NCI-H1105 treated with DMSO at 0.1 percent for 48 hours (cell line): ENCODE measurements at places on chromosomes 5 and 9.
A peak's percentile ranks its signal among the peaks of the same experiment; 100 is the strongest.

DNA sequence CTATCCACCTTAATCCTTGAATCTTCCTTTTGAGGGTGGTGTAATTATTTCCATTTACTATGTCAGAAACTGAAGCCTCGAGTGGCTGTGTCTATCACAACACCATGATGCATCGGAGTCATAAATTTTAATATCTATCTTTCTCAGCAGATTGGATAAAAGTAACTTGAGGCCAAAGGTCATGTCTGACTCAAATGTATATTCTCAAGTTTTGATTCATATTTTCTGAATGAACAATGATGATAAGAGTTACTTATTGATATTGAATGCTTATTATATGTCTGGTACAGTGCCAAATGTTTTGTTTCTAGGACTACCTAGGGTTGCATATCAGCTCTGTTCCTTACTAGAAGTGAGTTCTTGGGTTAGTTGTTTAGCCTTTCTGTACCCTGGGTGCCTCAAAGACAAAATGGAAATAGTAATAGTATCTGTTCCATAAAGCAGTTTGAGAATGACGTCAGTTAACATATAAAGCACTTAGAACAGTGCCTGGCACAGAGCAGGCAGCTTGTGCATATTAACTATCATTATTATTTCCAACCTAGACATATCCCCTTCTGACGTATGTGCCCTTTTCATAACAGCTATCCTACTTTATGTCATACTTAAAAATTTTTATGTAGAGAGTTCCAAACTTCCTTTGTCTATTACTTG lies 42.6 kb downstream of the PRDM6 start:
- no peak for DNase-seq

GRCh38 chr9:72912476-72913381 lies 40.1 kb downstream of the ALDH1A1 start:
- DNase-seq = no peak

DNA sequence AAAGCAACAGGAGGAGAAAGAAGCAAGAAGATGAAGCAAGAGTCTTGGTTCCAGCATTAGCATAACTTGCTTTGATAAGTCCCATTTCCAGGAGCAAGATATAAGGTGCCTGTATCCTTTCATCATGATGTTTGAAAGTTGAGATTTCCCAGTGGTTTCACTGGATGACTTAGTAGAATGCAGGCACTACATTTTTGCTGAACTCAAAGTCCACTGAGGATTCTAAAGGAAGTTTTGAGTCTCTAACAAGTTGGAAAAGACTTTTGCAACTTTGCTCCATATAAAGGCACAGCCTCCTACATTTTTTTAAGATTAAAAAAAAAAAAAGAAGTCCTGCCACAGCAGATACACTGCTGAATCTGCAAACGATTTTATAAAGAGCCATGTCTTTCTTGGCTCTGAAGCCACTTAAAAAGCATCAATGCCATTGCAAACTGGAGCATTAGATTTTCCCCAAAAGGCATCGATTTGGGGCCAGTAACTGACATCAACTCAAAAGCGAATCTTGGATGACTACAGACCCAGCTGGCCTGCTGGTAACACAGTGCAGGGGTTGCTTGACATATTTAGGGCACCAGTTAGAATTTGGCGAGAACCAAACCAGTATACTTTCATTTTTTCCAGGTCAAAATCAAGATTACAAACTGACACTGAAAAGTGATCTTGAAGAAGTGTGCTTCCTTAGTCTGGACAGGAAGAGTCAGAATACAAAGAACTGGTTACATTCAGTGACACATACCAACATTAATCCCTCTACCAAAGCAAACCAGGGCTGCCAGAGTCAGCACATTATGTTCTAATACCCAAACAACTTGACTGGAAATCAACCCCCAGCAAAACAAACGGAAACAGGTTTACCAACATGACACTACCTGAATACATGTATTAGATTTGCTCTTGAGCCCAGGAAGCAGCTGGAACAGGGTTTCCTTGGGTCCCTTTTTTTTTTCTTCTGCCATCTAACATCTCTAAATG lies 39.1 kb upstream of the KCNV2 start:
- DNase-seq = no peak

GRCh38 chr5:120241400-120241799 lies 222.7 kb upstream of the PRR16 start:
- DNase-seq = no peak

DNA sequence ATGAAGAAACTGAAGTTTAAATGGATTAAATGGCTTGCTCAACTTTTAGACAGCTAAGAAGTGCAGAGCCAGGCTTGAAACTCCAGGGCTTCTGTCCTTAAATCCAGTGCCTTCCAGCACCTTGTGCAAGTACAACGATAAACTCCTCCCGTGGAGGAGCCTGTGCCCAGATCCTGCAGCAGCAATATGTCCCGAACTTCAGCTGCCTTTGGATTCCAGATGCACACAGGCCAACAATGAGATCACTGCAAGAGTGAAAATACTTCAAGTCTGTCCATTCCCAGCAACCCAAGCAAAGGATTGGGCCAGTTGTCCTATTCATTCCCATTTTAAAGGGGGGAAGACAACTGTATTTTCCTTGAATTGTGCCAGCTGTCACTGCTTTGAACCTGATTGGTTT lies 199.6 kb downstream of the CRB2 start:
- no peak for DNase-seq

DNA sequence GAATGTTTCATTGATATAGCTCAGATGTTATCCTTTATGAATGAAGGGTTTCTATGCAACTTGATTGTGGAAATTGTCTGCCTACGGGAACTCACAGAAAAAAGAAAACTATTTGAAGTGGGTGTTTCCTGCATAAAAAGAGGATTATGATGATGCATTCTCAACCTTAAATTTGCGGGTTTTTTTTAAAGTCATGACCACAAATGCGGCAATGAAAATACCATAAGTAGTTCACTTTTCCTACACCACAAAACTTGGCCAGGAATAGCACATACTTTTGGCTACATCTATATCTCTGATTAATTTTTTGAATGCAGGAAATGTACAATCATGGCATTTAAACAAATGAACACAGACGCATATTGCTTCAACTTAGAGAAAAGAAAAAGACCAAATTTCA lies 754.7 kb downstream of the DTWD2 start:
- no peak for DNase-seq

DNA sequence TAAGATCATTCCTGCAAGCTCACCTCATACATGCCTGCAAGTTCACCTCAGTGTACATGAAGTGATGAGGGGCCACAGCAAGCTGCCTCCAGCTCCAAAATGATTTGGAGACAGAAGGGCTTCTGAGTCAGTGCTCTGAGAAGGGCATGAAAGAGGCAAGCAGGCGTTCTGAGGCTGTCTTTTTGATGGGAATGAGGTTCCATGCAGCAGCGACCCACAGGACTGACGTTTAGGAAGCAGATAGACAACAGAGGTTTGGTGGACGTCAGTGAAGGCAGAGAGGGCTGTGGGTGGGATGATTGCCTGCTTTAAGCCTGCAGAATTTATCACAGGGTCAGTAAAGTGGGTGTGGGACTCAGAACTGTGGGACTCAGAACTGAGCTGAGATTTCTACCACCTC lies 8.9 kb upstream of the SMIM32 start:
- DNase-seq = no peak

GRCh38 chr5:83482961-83483360 lies 11.4 kb downstream of the VCAN start:
- no peak for DNase-seq

GRCh38 chr5:62486672-62487071 lies 74.1 kb downstream of the IPO11 start:
- DNase-seq = no peak

- DNase-seq = no peak
These were observed 48.5 kb upstream of the ABL1 start for GRCh38 chr9:130786526-130786925.

GRCh38 chr5:11595045-11595444 lies 309.2 kb downstream of the CTNND2 start:
- no peak for DNase-seq

- DNase-seq = no peak
These were observed 78.5 kb downstream of the LMX1B start for GRCh38 chr9:126692041-126692758.

DNA sequence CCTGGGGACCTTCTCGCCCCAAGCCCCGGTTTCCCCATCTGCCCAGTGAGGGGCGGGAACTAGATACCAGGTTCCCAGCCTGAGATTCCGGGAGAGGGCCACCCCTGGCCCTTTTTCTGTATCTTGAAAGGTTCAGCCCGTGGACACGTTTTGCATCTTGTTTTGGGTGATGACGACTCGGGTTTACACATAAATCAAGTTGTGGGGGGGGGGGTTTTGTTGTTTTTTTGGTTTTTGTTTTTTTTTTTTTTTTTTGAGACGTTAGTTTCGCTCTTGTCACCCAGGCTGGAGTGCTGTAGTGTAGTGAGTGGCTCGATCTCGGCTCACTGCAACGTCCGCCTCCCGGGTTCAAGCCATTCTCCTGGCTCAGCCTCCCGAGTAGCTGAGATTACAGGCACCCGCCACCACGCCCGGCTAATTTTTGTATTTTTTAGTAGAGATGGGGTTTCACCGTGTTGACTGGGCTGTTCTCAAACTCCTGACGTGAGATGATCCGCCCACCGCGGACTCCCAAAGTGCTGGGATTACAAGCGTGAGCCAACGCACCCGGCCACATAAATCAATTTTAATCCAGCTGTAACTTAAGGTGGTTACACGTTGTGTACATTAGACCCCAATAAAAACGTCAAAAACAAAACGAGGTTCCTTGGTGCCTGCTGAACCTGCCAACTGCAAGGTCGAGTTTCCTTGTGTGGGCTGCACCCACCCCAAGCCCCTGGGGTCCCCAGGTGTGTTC lies 1.1 kb upstream of the BRD3 start:
- DNase-seq = no peak

DNA sequence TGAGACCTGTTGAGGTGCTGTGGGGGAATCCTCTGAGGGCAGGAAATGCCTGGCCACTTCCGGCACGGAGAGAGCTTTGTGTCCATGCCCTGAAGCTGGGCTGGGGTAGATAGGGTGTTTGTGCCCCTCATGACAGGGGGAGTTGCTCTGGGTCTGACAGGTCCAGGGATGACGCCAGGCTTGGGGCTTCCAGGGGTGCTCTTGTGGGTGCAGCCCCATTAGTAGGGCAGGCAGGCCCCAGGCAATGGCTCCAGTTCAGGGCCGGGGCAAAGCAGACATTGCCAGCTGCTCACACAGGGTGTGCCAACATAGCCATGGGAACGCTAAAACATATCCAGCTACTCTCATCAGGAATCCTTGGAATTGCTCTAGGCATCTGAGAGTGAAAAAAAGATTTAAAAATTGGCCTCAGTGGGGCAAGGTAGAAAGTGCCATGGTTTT lies 21.1 kb downstream of the PITX1 start:
- DNase-seq = no peak

DNA sequence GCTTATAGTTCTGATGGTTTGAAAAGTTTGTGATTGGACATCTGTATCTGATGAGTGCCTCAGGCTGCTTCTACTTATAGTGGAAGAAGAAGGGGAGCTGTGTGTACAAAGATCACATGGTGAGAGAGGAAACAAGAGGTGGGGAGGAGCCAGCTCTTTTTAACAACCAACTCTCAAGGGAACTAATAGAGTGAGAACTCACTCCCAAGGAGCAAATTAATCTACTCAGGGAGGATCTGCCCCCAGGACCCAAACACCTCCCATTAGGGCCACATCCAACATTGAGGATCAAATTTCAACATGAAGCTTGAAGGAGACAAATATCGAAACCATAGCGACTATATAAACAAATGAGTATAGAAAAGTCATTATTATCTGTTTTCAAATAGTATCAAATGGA lies 64.7 kb upstream of the PRLR start:
- DNase-seq = no peak

DNA sequence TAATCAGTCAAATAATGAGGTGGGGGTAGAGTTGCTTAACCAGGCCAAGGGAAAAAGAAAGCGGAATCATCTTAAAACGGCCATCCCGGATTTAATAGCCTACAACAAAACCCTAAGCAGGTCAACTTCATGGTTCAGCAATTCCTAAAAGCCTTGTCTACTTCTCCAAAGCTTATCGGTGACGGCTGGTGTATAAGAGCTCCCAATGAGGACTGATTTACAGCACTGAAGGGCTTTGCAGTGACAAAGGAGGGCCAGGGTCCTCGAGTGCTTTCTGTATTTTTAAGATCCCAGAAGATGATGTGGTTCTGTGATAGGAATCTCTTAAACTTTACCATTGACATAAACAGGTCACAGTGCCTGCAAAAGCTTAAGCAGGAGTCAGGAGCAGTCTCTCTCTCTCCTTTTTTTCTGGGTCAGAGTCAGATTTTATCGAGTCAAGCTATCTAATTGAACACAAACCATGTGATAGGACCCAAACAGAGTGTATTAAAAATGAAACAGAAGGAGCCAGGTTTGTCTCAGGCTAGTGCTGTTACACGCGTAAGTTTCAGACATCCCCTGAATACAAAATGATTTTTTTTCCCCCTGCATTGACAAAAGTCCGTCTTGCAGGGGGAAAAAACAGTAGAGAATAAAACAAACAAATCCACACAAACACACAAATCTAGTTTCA lies 663.6 kb upstream of the ZNF608 start:
- peak; percentile 83 for DNase-seq

DNA sequence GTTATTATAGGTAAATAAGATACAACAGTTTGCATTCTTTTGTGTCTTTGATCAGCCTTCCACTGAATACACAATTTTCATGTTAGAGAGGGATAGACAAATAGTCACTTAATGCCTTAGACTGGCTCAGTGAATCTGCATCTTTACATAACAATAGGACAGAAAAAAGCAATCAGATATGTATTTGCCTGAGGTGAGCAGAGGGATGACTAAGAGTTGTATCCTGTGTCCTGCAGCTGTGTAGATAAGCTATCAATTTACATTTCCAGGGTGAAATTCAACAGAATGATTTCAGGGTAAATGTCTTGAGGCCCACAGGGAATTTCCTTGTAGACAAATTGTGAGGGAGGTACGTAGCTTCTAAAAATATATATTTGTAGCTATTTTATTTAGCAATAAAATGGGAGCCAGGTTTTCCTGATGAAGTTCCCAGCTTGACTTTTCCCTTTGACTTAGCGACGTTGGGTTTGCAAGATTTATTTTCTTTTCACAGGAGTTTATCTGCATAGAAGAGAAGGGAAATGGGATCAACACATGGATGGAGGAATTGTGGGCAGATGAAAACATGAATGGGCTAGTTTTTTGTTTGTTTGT lies 586.1 kb upstream of the CDH6 start:
- no peak for DNase-seq

GRCh38 chr5:14464096-14464495 lies 117.5 kb upstream of the OTULINL start:
- no peak for DNase-seq

DNA sequence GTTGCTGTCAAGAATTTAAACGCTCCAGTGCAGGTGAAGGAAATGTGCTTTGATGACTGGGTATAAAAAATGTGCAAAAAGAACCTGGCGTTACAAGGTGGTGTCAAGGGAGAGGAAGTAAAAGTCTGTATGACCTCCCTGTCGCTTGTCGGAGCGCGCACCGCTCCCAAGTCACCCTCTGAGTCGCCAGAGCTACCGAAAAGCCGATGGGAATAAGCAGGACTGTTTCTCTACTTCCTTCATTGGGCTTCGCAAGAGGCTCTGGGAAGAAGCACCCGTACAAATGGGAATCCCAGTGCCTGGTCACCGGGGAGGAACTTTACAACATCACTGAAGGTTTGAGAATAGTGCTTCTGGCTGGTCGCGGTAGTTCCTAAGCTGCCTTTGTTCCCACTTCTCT lies 1.3 kb upstream of the DMRT2 start:
- no peak for DNase-seq
